Tongue (tissue), 3 donors: ENCODE measurements at places on chromosomes 2 and 18.

DNA sequence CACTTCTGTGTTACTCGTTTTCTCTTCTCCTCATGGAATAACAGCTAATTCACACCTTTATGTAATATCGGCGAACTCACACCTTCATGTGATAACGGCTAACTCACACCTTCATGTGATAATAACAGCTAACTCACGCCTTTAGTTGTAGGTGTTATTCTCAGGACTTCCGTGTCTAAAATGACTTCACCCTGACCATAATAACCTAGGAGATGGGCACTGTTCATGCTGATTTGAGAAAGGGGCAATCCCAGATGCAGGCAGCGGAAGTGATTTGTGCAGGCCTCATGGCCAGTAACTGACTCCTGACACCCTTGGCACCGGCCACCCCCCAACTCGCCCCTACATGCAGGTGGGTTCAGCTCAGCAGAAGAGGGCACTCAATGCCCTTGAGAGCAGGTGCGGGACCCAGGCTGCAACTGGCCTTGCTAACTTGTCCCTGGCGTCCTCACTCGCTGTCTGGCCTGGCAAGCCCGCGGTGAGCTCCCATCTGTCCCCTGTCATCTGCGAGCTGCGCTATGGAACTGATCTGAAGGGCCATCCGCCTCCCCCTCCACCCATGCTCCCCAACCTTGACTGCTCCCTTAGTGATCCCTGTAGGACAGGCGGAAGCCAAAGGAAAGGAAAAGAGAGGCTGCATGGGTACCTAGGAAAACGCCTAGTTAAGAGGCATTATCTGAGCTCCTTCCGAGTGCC is 42.6 kb upstream of the MTCL1 start:
- DNase-seq = no peak

GRCh38 chr18:8516371-8517250 is 92.6 kb upstream of the RAB12 start:
- no peak for DNase-seq

- DNase-seq = no peak
Observed at GRCh38 chr2:43127941-43128558, 98.4 kb downstream of the ZFP36L2 start.

GRCh38 chr2:144281476-144281875 is 238.4 kb downstream of the ZEB2 start:
- no peak for DNase-seq

DNA sequence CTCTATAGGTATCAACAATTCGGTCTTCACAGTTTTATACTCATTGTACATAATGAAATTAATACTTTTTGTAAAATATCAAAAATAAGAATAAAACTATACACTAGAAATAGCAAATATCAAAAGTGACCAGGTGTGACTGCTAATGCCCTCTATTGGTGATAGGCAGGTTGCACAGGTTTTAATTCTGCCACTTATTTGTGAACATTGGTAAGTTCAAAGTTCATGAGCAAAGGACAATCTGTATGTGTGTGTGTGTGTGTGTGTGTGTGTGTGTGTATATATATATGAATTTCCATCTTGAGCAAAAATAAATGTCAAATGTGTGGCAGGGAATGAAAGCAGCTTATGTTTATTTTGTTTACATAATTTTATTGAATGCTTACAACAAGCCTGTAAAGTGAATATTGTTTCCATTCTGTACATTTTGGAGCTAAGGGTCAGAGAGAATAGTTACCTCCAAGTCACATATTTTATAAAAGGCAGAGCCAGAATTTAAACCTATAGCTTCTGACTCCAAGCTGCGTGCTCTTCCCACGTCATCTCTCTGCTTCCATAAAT is 537.4 kb downstream of the CPS1 start:
- DNase-seq = no peak

DNA sequence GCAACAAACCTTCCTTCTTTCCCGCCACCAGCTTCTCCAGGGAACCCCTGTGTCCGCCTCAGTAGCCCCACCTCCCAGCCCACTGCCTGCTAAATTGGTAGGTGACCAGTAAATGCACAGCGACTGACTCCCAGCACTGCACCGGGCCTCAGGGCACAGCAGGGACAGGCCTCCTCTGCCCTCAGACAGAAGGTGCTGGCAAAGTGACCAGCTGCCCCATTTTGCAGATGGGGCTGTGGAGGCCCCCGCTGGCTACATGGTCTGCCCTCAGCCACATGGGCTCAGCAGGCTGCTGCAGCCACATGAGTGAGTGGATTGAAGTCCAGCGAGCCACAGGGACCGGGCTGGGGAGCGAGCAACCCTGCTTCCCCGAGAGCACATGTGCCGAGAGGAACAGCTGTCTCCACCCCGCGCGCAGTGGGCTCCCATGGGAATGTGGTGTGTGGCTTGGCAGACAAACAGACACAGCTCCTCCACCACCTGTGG is 7.8 kb upstream of the NPPC start:
- peak; percentile 91 for DNase-seq

GRCh38 chr2:83951378-83951947 is 507.6 kb downstream of the SUCLG1 start:
- DNase-seq = no peak

GRCh38 chr2:120722568-120723421 is 12.9 kb upstream of the GLI2 start:
- DNase-seq = no peak

GRCh38 chr2:218010140-218010983 is 7.6 kb upstream of the TNS1 start:
- peak; percentile 66 for DNase-seq

- no peak for DNase-seq
Observed at GRCh38 chr2:226158229-226158628, 641.4 kb downstream of the IRS1 start.

- no peak for DNase-seq
Observed at GRCh38 chr2:241329669-241330615, 14.2 kb downstream of the SEPTIN2 start.

DNA sequence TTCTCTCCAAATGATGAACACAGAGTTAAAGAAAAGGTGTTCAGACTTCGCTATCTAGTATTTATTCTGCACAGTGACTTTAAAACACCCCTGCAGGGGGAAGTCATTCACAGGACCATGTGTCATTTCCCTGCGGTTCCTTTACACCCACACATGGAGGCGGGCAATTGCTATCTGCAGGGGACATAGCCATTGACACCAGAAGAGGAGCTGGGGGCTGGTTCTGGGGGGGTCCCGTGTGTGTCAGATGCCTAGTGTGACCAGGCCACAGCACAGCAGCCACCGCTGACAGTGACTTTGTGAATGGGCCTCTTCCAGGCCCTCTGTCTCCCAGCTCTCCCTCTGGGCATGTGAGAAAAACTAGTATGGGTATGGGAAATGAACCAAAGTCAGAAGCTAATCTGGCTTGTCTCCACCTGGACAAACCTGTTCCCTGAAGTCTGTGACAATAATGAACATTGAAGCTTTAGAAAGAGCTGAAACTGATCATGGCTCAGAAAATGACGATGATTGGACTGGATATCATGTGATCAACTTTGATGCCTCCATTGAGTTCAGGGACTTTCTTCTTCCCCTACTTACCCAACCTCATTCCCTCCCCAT is 7.5 kb upstream of the GBX2 start:
- DNase-seq = no peak

DNA sequence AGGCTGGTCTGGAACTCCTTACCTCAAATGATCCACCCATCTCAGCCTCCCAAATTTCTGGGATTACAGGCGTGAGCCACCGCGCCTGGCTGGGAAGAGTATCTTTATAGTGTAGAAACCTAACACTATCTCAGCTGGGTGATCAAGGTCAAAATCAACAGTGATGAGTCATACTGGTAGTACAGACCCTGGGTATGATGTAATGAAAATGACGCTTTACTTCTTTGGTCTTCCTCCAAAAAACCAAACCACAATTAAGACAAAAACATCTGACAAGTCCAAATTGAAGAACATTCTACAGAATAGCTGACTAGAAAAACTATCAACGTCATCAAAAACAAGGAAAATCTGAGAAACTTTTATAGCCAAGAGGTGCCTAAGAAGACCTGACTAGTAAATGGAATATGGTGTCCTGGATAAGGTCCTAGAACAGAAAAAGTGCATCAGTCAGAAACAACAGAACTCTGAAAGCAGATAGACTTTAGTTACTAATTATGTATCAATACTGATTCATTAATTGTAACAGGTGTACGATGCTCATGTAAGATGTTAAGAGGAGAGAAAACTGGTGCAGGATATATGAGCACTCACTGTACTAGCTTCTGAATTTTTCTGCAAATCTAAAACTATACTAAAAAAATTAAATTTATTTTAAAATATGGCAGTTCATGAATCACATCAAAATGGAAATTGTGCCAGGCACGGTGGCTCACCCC is 25.4 kb downstream of the PDCL3 start:
- DNase-seq = no peak

GRCh38 chr2:204066051-204066450 is 129.5 kb downstream of the ICOS start:
- DNase-seq = no peak

DNA sequence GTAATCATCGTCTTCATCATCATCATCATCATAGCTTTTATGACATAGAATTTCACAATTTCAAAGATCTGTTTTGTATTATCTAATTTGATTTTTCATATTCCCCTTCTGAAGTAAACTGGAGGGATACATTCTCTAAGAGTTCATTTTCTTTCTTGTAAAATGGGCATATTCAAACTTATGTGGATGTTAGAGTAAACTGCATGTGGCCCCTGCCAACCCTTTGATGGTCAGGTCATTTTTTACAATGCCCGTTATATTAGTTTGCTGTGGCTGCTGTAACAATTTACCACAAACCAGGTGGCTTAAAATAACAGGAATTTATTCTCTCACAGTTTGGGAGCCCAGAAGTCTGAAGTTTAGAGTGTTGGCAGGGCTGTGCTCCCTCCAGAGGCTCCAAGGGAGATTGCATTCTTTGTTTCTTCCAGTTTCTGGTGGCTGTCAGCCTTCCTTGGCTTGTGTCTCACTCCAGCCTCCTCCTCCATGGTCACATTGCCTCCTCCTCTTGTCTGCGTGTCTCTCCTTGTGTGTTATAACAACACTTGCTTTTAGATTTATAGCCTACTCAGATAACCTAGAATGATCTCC is 127.5 kb upstream of the MMADHC start:
- no peak for DNase-seq

DNA sequence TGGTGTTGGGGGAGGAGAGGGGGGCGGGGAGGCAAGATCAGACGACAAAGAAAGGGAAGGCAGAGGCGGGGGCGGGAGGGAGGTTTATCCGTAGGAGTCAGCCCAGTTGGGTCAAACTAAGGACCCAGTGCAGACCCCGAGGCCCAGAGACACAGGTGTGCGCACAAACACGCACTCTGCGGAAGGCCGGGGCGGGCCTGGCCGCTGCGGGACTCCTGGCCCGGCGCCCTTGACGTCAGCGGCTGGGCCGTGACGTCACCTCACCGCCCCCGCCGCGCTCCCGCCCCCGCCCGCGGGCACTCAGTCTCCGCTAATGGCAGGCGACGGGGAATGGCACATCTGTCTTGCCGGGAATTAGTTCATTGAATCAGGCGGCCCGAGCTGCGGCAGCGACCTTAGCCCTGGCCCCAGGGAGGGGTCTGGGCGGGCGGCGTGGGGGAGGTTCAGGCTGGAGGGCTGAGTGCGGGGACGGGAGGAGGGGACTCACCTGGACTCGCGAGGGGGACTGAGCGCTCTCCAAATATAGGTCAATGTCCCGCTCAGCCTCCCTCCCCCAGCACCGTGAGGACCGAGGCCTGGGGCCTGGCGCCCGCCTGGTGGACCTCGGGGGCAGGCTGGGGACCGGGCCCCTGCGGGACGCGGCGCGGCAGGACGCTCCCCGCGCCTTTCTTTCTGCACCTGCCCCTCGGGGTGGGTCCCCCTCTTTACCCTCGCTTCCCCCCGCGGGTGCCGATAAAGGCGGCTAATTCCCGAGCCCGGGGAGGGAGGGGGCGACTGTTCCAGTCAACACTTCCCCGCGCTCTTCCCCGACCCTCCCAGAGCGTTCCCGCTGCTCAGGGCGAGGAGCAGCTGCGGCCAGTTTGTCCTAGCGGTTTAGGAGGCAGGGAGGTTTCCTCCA is 15.5 kb upstream of the ECEL1 start:
- peak; percentile 68 for DNase-seq

DNA sequence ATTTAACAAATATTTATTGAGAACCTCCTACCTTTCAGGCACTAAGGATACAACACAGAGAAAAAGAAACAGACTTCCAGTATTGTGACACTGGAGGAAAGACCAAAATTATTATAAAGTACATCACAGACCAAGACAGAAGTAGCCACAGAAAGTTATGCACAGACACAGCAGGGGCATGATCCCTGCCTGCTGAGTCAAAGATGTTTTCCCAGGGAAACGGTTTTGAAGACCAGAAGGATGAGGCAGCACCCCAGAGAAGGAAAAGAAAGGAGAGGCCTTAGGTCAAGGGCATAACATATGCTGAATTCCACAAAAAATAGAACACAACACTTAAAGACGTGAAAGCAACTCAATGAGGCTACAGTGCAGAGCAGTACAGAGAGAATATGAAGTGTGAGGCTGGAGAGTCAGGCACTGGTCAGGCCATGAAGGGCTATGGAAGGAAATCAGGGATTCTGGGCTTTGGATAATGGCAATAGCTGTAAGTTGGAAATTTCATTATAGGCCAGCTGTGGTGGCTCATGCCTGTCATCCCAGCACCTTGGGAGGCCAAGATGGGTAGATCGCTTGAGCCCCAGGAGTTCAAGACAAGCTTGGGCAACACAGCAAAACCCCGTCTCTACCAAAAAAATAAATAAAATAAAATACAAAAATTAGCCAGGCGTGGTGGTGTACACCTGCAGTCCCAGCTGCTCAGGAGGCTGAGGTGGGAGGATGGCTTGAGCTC is 8.2 kb downstream of the ADAM17 start:
- no peak for DNase-seq

DNA sequence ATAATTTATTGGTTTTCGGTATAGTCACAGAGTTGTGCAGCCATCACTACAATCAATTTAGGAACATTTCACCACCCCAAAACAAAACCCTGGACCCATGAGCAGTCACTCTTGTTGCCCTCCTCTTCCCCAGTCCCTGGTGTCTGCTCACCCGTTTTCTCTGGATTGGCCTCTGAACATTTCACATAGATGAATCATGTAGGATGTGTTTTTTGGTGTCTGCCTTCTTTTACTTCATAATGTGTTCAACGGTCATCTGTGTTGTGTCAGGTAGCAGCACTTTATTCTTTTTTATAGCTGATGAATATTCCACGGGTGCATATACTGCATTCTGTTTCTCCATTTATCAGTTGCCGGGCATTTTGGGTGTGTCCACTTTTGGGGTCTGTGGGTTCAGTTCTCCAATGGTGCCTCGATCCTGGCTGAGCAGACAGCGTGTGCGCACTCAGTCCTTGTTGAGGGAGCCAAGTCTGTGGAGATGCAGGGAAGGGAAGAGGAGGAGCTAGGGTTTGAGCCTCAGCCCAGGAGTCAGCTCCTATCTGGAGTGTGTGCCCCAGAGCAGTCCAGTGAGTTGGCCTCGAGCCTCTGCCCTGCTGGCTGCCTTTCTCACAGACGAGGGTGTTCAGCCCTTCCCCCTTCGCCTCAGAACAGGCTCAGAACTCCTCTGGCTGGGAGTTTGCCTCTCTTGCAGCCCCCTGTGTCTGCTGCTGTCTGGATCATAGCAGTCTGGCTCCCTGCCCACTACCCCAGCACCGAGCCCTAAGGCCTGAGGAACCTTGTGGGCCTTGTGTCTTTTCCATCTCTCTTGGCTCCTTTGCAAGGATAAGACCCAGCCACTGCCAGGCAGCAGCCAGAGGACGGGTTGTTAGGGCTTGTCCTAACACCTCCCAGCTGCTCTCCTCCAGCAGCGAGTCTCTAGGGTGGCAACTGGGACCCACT is 18.0 kb downstream of the C2orf74 start:
- DNase-seq = no peak
